ENCODE measurements at places on chromosomes 7 and 10.

- no peak for DNase-seq
These were observed 244.0 kb upstream of the ZWINT start for GRCh38 chr10:56605051-56605450.

DNA sequence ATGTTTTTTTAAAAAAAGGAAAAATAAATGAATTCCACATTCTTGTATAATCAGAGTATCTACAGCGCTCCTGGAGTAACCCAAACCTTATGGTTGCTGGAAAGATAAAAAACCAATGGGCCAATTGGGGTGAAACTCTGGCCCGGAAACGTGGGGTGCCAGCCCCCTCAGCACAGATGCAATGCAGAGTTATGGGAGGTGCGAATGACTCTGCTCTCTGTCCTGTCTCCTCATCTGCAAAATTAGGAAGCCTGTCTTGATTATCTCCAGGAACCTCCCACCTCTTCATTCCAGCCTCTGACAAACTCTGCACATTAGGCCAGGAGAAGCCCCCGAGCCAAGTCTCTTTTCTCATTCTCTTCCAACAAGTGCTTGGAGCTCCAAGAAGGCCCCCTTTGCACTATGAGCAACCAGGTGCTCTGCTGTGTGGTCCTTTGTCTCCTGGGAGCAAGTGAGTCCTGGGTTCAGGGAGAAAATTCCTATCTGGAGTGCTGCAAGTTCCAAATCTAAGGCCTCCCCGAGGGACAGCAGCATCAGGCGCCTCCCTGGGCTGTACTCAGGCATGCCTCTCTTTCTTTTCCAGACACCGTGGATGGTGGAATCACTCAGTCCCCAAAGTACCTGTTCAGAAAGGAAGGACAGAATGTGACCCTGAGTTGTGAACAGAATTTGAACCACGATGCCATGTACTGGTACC lies 130.5 kb upstream of the PRSS1 start:
- DNase-seq, result no peak

DNA sequence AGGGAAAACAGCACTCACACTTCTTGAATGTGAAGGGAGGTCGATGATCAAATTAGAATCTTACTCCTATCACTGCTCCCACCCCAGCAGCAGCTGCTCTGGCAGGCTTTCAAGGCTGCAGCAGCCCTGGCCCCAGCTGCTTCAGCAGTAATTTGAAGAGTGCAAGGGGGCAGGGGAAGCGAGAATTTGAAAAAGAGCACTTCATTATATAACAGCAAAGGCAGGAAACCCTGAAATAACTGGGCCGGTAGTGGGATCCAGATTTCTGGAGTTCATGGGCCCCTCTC lies 44.9 kb downstream of the MYPN start:
- DNase-seq, result no peak

- no peak for DNase-seq
These were observed 72.8 kb downstream of the FGFR2 start for GRCh38 chr10:121525251-121526134.

GRCh38 chr7:2605608-2606538 lies 25.9 kb upstream of the TTYH3 start:
- DNase-seq, result no peak

DNA sequence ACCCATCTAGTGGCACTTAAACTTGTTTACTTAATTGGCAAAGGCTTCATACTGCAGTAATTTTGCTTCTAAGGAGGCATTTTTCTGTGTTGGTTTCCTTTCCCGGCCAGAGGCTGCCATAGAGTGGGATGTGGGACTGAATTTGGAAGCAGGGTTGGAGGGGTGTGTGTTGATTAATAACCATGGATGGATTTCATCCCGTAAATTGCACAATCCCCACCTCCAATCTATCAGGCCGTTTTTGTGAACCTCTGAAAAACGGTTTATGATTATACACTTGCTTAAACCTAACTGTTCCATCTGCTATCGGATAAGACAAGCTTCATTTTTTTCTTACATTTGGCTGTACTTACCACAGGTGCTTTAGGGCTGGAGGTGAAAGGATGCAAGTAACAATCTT lies 1.3 kb downstream of the TMEM60 start:
- DNase-seq, result no peak

Data from stimulated activated CD8-positive, alpha-beta memory T cell treated with anti-CD3 and anti-CD28 coated beads, Interleukin-4, amount 100 ng/mL, for 1 hour (primary cell).